ENCODE measurements at places on chromosomes 12 and 14.

- DNase-seq, result no peak
Measured at GRCh38 chr14:88296351-88296750, 26.7 kb downstream of the KCNK10 start.

DNA sequence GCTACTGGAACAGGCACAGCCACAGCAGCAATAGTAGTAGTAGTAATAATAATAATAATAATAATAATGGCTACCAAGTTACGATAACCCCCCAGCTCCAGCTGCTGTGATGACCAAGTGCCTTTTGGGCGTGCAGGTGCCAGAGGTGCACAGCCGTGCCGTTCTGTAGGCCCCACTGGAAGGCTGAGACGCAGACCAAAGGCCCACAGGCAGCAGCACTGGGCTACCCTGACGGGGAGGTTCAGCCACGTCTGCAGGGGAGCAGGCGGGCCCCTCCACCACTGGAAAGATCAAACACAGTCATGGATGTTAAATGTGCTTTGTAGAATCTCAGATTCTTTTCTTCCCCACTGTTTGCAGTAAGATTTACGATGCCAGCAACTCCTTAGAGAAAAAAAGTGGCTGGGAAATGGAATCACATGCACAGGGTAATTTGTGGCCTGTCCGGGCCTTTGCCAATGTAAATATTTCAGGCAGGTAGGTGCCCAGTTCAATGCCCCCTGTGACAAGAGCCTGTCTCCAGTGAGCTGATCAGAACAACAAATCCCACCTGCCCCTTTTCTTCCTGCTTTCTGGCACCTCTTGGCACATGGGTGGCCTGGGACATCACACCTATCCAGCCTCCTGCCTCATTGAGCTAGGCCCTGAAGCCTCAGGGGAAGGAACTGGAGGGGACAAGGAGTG is 32.6 kb downstream of the CCDC85C start:
- peak; percentile 67 for DNase-seq

- no peak for DNase-seq
Measured at GRCh38 chr12:95755261-95755865, 35.2 kb downstream of the NTN4 start.

DNA sequence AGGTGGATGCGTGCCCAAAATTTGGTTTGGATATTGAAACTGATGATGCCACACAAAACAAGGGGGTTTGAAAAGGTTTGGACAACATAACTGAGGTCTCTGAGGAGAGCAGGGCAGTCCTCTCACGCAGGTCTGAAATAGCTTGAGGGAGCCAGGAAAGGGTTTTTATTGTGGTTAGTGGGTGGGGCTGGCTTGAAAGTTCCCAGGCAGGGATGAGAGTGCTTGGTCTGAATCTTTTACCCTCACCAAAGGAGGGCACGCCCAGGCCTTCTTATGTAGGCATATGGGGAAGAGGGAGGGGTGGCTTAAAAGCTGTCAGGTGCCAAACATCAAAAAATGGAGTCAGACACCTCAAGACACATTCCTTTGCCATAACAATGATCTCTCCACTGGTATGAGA is 493.1 kb upstream of the CCDC196 start:
- DNase-seq, result no peak

- no peak for DNase-seq
Measured at GRCh38 chr12:30845676-30846075, 80.9 kb upstream of the TSPAN11 start.

DNA sequence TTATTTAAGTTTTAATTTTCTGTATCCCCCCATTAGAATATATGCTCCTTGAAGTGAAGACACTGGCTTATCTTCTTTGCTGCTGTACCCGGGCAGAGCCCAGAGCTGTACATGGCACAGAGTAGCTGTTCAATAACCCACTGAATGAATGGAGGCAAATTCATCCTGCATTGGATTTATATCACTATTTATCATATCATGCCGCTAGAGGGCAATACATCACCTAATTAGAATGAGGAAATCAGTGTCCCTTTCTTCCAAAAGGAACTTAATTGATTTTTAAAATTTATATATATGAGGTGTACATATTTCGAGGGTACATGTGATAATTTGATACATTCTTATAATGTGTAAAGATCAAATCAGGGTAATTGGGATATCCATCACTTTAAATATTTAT is 89.2 kb upstream of the TMEM260 start:
- DNase-seq, result peak; percentile 30

DNA sequence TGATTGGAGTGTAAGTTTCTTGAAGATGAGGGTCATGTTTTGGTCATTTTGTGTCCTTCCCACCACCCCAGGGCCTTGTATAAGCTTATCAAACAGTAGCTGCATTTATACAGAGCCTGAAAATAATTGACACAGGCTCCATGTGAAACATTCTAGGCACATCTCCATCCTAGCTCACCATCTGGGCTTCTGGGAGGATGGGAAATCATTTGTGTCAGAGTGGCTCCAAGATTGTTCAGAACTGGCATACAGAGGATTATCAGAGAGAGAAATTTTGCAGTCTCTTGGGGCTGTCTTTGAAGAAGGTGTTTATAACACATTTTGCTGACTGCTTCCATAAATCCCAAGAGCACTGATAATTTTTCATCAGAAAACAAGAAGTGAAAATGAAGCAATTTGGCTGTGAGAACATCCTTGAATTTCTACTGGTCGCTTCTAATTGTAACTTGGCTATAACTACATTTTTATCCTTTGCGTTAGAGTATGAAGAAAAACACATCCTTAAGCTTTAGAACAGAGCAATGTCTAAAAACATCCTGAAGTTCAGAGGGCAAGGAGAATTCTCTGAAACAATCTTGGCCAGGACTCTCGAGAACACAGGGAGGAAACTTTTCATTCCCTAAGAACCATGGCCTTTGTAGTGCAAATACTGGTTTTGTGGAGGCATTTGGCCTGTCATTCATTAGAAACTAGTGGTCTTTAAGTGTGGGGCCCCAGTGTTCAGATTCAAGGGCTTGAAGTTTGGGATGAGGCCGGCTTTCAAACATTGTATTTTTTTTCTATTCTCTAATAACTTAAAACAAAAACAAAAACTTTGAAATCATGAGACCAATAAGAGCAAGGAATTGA is 151.1 kb downstream of the DACT1 start:
- DNase-seq, result no peak

DNA sequence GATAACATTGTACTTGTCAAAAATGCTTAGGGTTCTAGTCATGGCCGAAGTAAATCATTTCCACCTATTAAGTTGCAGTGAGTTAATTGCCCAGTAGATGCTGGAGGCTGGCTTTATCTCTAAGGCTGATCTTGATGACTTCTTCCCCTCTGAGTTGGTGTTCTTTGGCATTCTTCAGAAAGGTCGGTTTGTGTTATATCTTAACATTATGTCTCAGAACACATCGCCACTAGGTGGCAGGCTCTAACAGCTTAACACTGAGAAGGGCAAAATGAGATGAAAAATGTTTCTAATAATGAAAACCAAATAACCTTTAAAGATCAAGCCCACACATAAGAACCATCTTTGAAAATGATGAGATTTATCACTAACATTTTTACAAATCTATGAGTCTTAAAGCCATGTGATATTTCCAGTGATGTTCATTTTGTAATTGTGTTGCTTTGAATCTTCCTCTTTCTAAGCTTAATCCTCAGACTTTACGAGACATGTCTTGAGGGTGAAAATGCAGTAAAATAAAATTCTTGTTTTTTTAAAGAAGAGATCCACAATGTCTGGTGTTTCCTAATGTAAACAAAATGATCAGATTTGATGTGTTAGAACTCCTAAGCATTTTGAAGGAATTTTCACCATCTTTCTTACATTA is 28.6 kb downstream of the SUDS3 start:
- DNase-seq, result peak; percentile 15

DNA sequence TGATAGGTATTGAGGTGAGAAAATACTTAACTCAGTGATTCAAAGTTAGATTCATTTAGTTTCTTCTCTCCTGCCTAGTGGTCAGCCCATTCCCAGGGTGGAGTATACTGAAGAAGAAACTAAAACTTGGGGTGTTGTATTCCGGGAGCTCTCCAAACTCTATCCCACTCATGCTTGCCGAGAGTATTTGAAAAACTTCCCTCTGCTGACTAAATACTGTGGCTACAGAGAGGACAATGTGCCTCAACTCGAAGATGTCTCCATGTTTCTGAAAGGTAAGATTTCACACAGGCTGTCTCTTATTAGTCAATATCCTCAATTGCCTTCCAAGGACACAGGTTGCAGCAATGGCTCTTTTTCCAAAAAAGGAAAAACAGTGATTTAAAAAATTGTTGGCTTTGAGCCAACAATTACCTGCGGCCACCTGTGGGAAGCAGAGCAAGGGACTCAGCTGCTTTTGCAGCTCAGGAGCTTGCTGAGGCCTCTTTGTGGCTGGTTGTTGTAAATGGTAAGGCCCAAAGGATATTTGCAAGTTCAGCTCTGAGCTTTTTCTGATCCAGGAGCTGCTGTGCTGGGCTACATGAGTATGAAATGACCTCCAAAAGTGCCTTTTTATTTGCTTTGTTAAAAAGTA is 33.9 kb downstream of the TPH2 start:
- no peak for DNase-seq

GRCh38 chr14:64394977-64395633 is 7.0 kb downstream of the MTHFD1 start:
- DNase-seq, result no peak

GRCh38 chr12:64756376-64756775 is 2.8 kb downstream of the GNS start:
- DNase-seq, result no peak

DNA sequence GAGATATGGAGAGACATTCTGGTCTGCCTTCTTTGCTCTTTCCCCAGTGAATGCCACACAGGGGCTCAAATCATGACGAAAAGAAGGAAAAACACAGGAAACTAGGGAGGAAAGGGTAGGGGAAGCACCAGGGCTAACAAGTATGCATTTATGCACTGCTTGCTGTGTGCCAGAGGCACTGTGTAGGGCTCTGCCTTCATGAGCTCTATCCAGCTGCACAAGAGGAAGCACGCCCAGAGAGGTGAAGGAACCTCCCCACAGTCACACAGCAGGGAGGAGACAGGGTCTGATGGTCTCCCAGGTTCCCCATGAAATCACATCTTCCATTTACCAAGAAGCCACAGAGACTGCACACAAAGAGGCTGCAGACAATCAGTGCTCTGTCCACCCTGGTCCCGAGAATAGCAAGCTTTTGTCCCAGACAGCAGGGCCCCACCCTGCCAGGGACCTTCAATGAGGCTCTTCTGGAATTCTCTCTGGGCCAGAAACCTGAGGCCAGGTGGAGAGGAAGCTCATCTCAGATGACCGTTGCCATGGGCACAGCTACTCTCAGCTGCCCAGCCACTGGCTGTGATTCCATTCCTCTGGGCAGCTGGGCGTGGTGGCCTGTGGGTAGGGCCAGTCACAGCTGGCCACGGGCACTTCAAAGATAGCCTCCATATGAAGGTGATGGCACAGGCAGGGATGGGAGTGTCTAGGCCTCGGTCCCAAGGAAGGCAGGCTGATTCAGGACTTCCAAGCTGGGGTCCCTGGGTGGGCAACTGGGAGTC is 7.3 kb upstream of the TRPV4 start:
- no peak for DNase-seq

DNA sequence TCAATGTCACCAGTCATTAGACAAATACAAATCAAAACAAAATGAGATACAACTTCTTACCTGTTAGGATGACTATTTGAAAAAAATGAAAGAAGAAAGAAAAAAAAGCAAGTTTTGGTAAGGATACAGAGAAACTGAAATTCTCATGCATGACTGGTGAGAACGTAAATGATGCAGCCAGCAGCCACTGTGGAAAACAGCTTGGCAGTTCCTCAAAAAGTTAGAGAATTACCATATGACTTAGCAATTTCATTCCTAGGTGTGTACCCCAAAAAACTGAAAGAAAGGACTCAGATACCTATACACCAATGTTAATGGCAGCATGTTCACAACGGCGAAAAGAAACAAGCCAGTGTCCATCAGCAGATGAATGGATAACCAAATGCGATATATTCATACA is 26.6 kb downstream of the NINJ2 start:
- no peak for DNase-seq

GRCh38 chr12:115672506-115673080 is 604.9 kb downstream of the MED13L start:
- DNase-seq, result no peak

- no peak for DNase-seq
Measured at GRCh38 chr12:1859643-1860042, 39.3 kb downstream of the LRTM2 start.

- no peak for DNase-seq
Measured at GRCh38 chr14:69569859-69570258, 4.8 kb downstream of the CCDC177 start.

DNA sequence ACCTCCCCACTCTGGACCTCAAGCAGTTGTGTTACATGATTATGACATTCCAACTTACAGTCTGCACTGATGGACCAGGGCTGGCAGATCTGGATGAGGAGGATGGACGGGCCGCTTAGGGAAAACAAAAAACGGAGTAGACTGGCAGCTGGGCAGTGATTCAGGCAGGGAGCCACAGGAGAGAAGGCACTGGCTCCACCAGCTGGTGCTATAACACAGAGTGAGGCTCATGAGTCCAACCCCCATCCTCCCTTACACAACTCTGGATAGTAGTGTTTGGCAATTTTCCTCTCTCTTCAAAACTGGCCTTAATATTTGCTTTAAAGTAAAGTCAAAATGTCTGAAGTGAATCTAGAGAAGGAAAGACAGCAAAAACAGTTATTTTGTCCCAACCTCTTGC is 9.7 kb upstream of the RIC8B start:
- no peak for DNase-seq

DNA sequence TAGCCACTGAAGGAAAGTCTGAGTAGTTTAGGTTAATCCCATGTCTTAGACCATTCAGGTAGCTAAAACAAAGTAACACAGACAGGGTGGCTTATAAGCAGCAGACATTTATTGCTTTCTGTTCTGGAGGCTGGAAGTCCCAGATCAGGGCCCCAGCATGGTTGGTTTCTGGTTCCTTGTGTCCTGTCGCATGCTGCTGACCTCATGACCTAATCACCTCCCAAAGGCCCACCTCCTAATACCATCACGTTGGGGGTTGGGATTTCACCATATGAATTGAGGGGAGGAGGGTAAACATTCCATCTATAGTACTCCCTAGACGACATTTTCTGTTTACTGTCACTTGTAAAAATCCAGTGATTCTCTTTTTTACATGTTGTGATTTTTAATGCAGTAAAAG is 148.6 kb downstream of the FBXL14 start:
- DNase-seq, result no peak

DNA sequence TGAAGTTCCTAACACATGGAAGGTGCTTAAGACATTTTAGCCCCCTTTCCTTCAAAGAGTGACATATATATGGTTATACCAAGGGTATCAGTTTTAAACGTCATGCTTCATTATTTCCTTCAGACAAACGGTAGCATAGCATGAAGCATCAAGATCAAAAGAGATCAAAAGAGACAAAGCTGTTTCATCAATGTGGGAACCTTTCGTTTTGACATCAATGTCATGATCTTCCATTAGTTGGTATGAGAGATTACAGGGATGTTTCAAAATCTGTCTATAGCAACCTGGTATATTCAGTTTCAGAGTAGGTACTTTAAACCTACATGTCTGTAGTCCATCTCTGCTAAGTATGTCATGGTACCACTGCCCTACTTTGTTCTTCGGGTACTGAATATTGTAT is 28.3 kb downstream of the PUS7L start:
- DNase-seq, result no peak

All from NCI-H1092 (cell line).